NCI-H1694 treated with DMSO at 0.1 percent for 48 hours (cell line): ENCODE measurements at places on chromosomes 11 and 22.

DNA sequence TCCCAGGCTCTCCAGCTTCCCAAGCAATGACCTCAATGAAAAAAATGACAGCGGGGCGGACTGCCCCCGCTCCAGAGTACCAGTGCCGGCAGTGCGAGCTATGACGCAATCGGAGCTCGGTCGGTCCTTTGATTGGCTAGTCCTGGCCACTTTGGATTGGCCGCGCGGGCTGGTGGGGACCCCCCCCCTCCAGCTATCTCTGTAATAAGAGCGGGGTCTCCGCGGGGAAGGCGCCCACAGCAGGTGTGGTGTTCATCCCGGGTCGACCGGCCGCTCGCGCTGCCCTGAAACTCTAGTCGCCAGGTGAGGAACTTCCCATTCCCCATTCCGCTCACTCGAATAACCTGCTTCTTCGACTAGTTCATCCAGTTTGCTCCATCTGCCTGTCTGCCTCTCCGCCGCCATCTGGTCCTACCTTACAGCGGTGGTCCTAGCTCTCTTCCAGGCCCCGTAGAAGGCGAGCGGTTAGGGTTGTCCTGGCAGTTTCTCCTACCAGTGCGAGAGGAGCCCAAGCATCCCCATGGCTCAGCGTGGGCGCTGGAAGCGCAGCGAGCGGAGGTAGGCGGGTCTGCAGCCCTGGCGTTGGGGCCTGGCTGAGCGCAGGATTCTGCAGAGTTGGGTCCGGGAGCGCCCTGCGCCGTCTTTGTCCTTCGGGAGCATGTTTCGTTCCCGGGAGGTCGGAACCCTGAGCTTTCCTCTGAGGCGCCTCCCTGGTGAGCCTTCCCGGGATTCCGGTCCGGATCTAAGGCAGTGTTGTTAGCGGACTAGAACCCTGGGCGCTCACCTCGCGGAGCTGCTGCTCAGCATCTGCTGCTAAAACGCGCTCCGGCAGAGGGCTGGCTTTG is at the start of gene CALCB:
Gene CALCB, plus strand, starts transcription at position 233 of the 845 bp plus-strand sequence. CDS start 1,126 bp downstream, outside the sequence.
- DNase-seq, result peak; percentile 21

DNA sequence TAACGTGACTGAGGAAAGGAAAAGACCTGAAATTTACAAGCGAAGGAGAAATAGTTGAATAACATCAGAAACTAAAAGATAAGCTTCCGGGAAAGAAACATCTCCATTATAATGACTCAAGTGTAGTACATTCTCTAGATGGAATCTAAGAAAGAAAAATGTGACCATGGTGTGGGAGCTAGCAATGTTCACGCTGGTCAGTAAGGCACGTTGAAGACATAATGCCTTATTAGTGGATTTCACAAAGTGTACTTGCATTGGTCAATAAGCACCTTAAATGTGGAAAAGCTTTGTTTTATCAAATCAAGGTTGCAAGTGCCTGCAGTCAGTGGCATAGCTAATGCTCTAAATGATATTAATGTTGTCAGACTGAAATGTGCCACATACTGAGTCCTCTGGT is 2.8 kb upstream of the LARGE1 start:
- no peak for DNase-seq

DNA sequence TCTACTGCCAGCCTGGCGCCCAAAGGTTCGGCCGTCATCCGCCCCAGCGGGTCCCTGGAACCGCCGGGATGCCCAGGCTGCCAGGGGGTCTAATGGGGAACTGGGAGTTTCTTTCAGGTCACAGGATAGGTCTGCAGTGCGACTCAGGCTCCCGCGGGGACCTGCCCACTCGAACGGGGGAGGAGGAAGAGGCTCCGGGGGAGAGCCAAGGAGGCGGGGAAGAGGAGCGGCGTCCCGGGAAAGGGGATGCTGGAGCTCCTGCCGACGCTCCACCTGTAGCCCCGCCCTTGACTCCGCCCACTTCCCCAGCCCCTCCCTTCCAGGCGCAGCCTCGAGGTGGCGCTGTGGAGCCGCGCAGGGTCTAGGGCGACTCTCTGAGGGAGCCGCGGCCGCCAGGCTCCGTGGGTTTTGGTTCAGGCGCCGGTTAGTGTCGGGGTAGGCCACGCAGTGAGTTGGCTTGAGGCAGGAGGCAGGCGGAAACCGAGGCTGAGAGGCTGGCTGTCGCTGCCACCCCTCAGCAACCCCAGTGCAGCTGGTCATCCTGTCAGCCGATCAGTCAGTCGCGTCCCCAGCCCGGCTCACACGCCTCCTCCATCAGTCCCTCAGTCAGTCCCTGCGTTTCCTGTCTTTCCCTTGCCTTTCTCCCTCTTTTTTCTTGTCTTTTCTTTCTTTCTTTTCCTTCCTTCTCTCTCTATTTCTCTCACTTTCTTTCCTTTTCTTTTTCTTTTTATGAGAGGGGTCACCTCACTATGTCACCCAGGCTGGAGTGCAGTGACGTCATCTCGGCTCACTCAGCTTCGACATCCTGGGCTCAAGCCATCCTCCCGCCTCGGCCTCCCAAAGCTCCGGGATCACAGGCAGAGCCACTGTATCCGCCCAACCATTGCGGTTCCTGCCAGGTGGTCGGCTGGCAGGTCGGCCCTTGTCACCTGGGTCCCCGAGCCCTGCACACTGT is 26.4 kb downstream of the YWHAH start:
- DNase-seq, result peak; percentile 51

DNA sequence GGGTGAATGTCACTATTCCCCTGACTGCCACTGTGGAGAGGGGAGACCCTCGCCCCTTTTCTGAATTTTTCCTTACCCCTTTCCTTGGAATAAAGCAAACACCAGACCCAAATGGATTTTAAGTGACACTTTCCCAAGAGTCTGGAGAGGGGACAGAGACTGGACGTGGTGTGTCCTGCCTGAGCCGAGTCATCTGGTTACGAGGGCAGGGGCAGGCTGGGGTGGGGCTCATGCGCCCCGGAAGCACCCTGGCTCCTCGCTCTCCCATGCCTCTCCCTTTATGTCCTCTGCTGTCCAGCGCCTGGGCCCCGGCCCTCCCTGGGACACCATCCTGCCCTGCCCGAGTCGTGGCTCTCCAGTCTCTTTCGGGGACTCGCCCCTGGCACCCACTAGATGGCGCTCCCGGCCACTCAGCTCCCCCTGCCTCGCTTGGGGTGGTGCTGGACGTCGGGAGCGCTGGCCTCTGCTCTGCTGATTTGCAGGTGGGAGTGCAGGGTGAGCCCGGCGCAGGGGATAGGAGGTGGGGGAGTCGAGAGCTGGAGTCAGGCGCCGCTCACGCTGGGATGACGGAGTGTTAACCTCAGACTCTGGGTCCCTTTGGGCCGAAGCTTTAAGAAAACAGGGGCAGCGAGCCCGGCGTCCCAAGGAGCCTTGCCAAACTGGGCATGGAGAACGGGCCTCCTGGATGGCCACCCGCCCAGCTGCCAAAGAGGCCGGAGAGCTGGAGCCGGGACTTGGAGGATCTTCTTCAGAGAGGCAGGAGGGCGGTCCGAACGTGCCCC is 89.8 kb downstream of the RPS6KA4 start:
- DNase-seq, result peak; percentile 71

DNA sequence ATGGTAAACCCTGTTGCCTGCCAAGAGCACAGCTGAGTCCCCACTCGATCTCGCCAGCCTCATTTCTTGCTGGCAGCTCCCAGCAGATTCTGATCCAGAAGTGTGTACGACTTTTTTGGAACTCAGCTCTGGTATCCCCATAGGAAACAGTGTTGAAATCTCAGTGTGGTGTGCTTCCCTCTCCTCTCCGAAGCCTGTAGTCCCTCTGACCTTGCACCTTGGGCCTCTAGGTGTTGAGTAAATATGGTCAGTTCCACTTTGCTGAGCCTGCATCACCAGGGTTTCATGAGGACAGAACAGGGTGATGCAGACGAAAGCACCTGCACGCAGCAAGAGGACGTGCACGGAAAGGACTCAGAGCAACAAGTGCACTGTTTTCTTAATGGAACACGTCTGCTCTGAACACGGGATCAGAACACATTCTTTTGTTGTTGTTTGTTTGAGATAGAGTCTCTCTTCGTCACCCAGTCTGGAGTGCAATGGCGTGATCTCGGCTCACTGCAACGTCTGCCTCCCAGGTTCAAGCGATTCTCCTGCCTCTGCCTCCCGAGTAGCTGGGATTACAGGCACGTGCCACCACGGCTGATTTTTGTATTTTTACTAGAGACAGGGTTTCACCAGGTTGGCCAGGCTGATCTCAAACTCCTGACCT is 3.8 kb upstream of the CPT1A start:
- DNase-seq, result no peak

- no peak for DNase-seq
Observed at GRCh38 chr22:17732251-17732854, 41.9 kb downstream of the BID start.

DNA sequence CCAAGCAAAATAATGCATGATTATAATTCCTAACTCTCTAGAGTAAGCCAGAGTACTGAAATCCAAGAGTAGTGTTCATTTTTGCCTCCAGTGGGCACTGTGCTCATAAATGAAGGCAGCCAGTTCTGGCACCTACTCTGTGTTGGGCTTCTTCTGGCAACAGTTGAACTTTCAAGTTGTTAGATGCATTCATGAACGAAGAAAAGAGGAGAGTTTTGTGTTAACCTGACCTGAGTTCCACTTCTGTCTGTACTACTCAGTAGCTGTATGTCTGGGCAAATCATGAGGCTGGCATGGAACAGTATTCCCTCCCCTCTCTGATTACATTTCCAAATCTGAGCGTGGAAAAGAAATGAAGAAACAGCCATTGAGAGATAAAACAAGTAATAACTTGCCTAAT is 20.3 kb upstream of the TENM4 start:
- peak; percentile 7 for DNase-seq

DNA sequence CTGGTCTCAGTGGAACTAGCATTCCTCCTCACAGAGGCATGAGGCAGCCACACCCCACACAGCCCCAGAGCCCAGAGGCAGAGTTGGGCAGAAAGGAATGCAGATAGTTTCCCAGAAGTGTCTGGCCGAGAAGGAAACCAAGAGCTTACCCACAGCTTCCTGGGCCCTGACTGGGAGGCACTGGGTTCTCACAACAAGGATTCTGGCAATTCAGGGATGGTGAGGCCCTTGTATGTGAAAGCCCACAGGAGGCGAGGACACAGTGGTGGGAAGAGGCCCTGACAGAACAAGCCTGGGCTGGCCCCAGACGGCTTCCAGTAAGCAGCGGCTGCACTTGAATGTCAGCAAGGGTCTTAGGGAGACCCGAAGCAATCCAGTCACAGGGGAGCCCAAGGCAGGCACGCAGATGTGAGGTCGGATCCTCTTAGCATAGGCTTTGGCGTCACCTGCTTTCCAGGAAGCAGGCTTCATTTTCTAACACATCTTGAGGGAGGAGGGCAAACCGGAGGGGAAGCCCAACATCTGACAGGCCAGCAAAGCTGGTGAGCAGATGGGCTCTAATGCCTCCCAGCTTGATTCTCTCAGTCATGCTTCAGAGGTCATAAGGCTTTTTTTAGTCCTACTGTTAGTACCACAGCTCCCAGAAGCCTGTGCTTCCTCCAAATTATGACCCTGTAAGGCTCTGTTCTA is 78.3 kb upstream of the AKIP1 start:
- DNase-seq, result peak; percentile 92

DNA sequence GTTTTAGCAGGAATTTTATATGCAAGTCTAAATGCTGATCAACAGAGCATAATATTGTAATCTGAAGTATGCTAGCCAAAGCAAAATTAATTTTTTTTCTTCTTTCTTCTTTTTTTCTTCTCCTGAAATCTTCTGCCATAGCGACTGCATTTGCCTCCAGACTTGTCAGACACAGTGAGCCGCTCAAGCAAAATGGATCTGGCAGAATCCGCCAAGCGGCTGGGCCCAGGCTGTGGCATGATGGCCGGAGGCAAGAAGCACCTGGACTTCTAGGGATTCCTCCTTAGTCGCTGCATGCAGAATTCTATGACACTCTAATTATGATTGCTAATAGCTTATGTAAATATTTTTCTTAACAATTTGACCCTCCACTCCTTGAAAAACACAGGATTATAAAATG is 27.9 kb downstream of the PAX6 start:
- no peak for DNase-seq

- no peak for DNase-seq
Observed at GRCh38 chr11:126268361-126268707, 361 bp downstream of the SRPRA start.

DNA sequence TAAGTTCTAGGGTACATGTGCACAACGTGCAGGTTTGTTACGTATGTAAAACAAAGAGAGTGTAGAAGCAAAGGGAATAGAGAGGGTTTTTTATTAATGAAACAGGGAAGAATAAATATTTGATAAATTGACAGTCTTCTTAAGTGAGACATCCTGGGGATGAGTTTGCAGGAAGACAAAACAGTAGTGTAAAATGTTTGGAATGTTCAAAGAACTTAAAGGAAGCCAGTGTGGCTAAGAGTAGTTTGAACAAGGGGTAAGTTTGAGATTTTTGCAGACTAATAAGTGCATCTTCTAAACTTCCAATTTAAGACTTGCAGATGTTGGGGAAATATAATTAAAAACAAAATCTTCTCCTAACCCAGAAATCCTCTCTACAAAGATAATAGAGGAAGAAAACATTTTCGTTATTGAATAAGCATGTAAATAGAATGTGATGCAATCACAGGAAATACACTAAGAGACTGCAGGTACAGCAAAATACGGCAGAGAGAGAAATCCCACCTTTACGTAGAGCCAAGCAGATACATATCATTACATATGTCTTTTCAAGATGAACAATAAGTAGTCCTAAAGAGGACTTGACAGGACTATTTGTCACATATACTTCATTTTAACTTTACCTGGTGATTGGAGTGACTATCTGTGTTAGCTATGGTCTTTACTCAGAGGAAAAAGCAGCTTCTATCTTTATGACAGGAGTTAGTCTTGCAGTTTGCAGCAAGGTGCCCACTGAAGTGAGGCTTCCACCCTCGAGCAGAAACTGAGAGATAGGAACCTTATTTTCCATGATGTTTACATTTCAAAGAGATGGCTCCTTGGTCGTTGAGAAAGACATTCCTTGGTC is 402.1 kb downstream of the CNTN5 start:
- DNase-seq, result no peak

- no peak for DNase-seq
Observed at GRCh38 chr11:68374531-68374930, 62.1 kb downstream of the LRP5 start.

DNA sequence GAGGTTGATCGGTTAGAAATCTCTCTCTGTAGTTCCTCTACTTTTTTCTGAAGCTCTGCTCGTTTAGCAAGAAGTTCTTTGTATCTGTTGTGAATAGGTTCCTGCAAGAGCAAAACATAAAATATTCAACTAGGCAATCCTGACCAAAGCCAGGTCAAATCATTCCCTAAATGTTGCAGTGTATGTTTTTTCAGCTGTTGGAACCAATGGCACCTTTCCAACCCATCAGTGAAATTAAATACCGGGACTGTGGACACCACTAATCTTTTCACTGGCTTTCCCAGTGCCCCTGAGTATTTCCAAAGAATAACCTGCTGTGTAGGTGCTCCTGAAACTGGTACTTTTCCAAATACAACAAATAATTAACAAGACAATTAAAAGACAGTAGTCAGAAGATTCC is 45.1 kb downstream of the CEP57 start:
- DNase-seq, result no peak

GRCh38 chr22:20852503-20852902 is 6.1 kb downstream of the PI4KA start:
- DNase-seq, result no peak

DNA sequence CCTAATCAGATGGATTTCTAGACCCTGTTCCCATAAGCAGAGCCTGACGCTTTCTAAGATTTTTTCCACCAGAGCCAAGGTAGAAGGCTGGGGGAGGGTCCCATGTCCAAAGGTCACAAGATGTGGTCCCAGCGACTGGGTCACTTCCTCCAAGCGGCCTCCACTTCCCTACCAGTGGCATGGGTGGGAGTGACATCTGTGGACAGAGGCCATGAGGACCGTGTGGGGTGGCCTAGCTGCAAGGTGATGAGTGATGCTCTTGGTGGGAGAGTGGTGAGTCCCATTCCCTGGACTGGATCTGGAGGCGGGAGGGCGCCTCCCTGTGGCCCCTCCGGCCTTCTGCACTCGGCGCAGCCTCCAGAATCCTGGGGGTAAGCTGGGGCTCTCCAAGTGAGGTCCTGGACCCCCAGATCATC is 32.4 kb upstream of the PRR5 start:
- DNase-seq, result peak; percentile 38
